ENCODE measurements at places on chromosomes 11 and 22.

DNA sequence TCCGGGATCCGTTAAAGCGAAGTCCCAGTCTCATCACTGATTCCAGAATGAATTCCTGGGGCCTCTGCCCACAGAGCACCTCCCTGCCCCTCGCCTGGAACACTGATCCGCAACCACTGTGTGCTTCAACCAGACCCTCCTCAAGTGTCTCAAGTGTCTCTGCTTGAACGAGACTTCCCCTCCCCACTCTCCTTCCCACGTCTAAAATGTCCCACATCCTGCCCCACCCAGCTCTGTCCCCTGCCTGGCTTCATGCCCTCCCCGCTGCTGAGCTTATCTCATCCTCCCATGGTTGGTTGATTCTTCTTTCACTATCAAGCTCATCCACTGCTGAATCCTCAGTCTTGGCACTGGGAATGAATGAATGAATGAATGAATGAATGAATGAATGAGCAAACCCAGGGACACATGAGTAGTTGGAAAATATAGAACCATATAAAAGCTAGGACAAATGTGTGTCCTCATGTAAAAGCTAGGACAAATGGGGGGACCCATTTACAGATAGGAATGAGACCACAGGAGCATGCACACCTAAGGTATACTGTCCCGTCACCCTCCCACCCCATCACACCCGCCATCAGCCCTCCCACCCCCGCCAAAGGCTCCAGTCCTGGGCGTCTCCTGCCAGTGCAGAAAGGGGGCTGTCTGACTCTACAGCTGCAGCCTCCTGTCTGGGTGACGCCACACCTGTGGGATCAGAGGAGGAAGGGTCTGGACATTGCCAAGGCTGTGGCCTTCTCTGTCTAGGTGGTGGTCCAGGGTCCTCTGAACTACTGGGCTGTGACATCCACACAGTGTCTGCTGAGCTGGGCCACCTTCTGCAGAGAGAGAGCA, 71.4 kb upstream of the LINC01488 start:
- DNase-seq = no peak

DNA sequence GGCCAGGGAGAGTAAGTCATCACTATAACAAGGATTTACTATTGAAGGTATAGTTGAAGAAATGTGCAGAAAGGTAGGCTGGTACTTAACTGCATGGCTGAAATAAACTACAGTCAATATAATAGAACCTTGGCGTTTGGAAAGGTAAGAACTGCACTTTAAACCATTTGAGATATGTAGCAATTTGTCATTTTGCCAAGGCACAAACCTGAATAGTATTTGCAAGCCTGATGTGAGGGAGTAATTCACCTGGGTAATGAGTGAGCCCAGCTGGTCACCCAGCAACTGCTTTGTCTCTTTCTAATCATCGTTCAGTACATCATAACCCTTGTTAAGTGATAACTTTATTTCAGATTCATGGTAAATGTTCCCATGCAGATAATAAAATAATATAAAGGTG, 62.3 kb upstream of the SCUBE2 start:
- DNase-seq = no peak

DNA sequence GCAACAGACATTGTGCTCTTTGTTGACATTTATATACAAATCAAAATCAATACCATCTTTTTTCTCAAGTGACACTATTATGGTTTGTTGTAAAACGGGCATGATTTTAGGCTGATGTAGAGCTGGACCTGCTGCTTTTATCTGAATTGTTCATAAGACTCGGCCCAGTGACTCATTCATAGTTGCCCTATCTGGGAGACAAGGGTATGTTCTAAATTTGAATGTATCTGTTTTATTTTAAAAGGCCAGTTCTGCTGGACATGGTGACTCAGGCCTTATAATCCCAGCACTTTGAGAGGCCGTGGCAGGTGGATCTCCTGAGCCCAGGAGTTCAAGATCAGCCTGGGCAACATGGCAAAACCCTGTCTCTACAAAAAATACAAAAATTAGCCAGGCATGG, 39.3 kb downstream of the CEP295 start:
- no peak for DNase-seq

DNA sequence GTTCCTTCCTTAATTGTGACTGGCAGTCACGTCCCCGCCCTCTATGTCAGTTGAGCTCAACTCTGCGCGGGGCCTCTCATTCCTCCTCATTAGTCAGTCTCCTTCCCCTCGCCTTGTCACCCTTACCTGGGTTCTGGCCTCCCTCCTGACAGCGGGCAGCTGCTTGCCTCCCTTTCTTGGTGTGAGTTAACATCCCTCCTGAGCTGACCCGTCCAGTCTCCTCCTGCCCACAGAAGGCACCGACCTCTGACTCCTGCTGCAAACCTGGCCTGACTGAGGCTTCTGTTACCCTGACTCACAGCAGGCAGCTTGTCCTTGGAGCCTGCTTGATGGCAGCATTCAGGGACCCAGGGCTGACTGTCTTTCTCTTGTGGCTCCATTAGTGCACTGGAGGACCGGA, 45.2 kb downstream of the GRIK4 start:
- DNase-seq = no peak

DNA sequence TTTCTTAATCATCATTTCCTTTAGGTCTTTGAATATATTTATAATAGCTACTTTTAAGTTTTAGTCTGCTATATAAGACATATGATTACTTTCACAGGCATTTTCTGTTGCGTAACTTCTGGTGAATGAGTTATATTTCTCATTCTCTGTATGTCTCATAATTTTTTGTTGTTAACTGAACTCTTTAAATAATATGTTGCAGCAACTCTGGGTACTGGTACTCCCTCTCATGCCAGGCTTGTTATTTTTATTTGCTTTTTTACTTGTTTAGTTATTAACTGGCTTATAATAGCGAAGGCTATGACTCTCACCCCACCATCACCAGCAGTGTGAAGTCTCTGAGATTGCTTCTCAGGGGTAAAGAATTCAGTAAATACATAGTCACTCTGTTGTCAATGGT, 524.2 kb upstream of the CHORDC1 start:
- no peak for DNase-seq

Measured in bone marrow (tissue), 2 donors.